ENCODE measurements at places on chromosomes 4 and X.

DNA sequence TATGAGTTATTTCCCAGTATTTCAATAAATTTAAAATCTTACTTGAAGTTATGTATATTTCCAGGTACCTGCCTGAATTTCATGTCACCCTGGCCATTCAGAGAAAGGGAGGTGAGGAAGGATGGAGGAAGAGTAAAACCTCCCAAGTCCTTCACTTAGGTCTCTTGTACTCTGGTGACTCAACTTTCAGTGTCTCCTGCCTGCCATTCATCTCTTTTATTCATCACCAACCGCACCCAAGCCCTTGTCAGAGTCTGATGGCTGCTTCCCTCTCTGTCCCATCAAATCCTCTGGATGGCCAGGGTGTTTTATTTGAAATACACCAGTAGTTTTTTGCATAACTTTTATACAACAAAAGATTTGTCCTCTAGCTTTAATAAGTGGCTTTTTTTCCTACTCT, 17.8 kb downstream of the TMPRSS11E start:
- no peak for DNase-seq

- no peak for DNase-seq
Observed at GRCh38 chr4:143391895-143392294, 55.2 kb downstream of the GAB1 start.

DNA sequence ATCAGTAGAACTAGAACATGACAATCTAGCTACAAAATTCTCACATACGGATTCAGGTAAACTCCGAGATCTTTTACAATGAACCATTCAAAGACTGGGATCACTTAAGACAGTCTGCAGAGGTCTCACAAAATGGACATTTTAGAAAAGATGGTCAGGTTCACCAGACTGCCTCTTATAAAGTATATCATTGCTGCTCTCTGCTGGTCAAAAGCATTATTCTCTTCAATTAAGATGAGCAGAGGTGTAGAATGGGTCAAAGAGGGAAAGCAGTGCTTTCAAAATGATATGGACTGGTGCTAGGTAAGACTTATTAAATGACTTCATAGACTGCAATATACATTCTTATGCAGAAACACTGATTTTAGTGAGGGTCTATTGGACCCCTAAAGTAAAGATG, 434.7 kb downstream of the PACRGL start:
- DNase-seq, result no peak

DNA sequence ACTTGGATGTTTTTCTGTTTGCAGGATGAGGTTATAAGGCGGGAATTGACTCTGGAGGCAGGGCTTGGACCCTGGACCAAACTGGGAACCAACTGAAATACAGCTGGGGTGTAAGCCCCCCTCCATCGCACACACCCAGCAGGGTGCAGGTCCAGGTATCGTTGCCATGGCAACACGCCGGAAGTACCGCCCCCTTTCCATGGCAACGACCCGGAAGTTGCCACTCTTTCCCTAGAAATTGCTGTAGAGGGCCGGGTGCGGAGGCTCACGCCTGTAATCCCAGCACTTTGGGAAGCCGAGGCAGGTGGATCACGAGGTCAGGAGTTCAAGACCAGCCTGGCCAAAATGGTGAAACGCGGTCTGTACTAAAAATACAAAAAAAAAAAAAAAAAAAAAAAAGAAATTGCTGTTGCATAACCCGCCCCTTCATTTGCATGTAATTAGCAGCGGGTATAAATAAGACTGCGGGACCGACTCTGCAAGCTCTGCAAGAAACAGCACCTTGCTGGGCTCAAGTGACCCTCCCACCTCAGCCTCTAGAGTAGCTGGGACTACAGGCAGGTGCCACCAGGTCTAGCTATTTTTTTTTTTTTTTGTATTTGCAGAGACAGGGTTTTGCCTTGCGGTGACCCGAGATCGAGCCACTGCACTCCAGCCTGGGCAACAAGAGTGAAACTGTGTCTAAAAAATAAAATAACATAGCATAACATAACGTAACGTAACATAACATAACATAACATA, 139.6 kb downstream of the CRLF2 start:
- no peak for DNase-seq

DNA sequence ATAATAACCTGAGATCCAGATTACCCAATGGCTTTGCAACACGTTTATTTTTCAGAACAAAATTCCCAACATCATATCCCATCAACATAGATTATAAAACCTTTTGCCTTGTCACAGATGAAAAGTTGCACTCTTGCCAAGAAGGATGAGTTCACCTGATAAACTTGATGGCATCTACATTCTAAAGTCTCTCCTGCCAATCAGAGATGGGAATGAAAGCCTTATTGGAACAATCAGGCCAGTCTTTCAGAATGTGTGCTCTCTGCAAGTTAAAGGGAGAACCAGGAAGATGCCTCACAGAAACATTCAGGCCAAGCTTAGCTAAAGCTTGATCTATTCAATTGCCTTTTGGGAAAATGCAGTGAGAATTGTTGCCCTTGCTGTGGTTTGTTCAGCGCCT, 1.3 kb downstream of the LPAR4 start:
- DNase-seq, result no peak

- no peak for DNase-seq
Observed at GRCh38 chr4:48203819-48204218, 65.8 kb downstream of the TEC start.

DNA sequence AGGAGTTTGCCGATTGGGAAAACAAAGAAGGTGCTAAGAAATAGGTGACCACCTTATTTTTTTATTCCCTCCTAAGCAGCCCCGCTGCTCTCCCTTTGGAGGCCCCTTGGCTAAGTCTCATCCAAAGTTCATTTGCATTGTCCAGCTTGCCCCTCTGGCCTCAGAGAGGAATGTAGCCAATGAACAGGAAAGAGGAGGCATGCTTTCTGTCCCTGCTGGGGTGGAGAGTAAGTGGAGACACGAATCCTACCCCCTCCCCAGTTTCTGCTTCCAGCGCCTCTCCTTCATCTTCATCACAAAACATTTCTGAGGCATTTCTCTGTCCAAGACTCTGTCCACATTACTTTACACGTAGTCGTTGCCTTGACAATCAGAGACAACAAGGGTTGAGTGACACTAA, 38.7 kb downstream of the NLGN3 start:
- DNase-seq, result no peak

- no peak for DNase-seq
Observed at GRCh38 chr4:8645753-8646124, 53.2 kb downstream of the CPZ start.

- DNase-seq, result no peak
Observed at GRCh38 chr4:186826846-186827533, 103.3 kb upstream of the FAT1 start.

Measured in liver (tissue), 10 donors.